Left lobe of liver (tissue), 2 donors: ENCODE measurements at places on chromosomes 3 and 15.

DNA sequence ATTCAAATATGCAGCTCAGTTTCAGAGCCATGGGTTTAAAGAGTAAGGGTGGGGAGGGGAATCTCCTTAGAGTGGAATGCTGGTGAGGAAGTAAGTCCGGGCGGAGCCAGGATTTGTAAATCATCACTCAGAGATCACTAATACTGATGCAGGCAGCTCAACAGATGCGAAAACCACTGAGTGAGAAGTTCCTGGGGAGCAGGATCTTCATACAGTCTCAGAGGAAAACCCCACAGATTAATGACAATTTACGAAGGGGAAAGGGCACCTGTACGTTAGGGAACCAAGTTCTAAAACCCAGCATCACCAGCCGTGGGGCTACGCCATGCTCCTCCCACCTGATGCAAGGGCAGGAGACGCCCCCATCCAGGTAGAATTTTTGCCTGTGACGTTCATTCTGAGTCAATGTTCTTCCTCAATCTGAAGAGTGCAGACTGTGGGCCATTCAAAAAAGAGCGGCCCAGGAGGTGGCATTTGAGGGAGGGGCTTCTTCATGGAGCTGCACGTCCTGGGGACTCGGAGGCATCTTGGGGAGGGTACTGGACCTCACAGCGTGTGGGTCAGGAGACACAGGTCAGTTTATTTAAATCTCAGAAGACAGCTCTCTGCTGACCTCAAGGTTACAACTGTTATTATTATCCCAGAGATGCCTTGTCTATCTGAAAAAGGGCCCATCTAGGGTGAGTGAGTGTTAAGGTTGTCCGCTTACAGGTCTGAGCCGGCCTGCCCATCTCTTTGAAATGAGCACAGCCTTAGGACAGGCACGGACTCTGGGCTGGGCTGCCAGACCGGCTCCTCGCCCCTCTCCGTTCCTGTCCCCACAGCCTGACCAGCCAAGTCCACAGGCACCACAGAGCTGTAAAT is 228.0 kb downstream of the XXYLT1 start:
- DNase-seq: no peak

- DNase-seq: no peak
Measured at GRCh38 chr3:59510576-59510975, 460.8 kb upstream of the CFAP20DC start.

DNA sequence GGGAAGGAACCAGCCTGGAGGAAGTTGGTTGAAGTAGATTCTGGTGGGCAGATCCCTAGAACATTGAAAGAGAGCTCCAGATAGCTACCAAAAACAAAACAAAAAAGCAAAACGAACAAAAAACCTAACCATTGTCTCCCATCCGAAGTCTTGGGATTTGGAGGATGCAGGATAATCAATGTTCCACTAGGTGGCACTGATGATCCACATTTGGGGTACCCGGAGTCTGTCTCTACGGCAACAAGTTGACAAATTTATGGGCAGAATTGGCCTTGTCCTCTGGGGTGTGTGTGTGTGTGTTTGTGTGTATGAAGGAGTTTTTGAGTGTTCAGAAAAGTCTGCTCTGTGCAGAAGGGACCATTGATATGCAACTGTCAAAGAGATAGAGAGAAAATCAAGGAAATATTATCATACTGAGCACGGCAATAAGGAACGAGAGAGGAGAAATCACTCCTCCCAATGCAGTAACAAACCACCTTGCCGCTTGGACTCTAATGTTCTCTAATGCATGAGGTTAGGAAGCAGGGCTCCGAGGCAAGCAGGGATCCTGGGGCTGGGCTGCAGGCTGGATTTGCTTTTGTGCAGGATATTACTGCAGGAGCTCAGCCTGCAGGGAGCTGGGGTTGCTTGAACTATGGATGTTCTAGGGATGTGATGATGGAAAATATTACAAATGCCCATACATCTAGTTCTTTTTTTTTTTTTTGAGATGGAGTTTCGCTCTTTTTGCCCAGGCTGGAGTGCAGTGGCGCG is 59.8 kb upstream of the KLHL25 start:
- DNase-seq: no peak

DNA sequence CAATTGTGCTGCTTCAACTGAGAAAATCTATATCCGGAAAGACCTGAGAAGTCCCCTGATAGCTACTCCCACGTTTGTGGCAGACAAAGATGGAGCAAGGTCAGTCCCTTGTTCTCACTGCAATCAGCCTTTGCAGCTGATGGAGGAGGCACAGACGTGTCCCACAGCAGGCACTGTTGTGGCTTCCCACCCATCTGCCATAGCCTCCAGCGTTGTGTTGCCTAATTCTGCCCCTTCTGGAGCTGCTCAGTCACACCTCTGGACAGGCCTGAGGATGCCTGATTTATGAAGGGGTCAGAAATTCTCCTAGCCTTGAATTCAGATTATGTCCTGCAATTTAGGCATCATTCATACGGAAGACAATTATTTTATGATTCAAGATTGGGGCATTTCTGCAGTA is 41.9 kb downstream of the MRPS25 start:
- no peak for DNase-seq

GRCh38 chr3:37668431-37668817 is 193.3 kb upstream of the CTDSPL start:
- peak; percentile 62 for DNase-seq

DNA sequence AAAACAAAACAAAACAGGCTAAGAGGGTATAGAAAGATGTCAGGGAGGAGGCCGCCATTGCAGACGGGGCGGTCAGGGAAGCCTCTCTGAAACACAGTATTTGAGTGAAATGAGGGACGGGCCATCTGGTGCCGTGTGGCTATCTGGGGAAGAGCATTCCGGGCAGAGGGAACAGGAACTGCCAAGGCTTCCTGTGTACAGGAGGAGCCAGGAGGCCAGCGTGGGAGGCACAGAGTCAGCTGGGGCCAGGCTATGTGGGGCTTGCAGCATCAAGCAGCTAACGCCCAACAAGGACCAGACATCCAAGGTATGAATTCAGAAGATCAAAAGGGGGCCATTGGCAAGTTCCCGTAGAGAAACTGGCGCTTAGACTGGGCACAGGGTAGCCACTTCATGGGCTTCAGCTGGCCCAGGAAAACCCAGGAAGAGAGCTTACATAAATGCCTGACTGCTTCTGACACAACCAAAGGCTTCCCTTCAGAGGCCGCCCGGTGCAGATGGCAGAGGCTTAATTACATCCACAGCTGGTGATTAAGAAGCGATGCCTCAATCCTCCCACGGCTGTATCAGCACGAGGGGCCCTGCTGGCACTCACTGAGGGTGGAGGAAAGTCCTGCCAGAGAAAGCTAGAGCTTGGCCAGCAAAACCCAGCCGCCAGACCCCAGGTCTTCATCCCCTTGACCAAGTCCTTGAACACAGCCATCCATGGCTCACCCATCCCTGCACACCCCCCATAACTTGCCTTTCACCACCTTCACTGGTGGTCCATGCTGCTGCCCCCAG is 144.9 kb downstream of the MEGF11 start:
- no peak for DNase-seq
